ENCODE measurements at places on chromosomes 1 and 21.

- no peak for DNase-seq
Observed at GRCh38 chr1:95229037-95229436, 5.0 kb upstream of the RWDD3 start.

DNA sequence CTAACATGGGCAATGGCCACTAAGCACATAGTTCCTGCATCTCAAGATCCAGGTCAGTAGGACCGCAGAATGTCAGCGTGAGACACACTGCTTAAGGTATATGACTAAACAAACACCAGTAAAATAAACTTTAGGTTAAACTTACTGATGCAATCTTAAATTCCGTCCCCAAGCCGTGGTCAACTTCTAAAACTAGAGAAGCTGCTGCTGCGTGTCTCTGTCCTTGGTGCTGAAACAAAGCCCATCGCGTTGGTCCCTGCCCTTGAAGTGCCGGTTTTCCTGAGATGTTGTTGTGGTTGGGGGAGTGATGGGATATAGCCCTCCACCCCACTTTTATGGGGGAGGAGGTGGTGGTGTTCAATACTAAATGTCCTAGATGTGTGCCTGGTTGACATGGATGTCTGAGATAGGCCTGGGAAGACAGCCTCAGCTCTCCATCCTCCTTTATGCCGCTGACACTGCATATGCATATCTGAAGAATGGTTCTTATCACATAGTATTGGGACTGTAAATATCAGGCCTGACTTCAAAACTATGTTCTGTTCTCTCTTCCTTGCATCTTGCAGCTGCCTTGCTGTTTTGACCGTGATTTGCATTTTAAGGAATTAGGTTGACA lies 72.0 kb upstream of the KCNA3 start:
- peak; percentile 44 for DNase-seq

- DNase-seq = no peak
Observed at GRCh38 chr1:43653339-43653738, 3.4 kb downstream of the KDM4A start.

DNA sequence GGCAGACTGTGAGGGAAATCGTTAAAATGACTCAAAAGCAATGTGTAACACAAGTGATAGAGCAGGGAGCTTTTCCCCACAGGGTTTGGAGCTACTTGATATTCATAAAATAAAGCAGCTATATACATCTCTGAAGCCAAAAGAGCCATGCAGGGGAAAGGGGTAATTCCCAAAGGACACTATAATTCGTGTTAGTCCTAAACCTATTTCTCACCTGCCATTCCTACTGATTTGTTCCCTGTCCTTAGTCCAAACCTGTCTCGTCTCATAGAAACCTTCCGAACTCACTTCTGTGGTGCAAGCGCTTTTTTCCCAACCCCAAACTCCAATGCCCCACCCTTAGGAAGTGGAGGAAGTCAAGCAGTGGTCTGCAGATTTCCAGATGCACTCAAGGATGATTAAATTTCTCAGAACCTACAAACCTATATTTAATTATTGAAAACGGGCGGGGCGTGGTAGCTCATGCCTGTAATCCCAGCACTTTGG lies 946 bp upstream of the HNRNPR start:
- no peak for DNase-seq

DNA sequence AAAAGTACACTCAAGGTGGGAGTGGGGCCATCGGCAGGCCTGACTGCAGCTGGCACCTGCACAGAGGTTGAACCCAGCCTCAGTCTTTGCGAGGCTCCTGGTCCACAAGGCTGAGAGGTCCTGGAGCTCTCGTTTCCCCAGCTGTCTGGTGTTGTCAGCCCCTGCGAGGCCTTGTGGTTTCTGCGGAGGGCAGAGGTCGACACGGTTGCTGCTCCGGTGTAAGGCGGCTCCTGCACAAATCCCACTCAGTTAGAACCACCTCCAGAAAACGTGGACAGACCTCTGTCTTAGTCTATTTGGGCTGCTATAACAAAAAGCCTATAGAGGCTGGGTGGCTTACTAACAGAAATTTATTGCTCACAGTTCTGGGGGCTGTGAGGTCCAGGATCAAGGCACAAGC lies 5.8 kb downstream of the KIAA1614 start:
- DNase-seq = no peak
